DMS 273 treated with DMSO at 0.1 percent for 48 hours (cell line): ENCODE measurements at places on chromosomes 13 and 19.

GRCh38 chr13:107348925-107349324 lies 781.0 kb upstream of the ARGLU1 start:
- DNase-seq, result no peak

GRCh38 chr13:69597088-69597487 lies 510.5 kb upstream of the ATXN8OS start:
- DNase-seq, result no peak

- no peak for DNase-seq
Observed at GRCh38 chr13:44093607-44094564, 214.2 kb downstream of the LACC1 start.

GRCh38 chr13:109163037-109163379 lies 533.6 kb downstream of the MYO16 start:
- no peak for DNase-seq

- no peak for DNase-seq
Observed at GRCh38 chr19:44596428-44597130, 16.8 kb upstream of the IGSF23 start.

GRCh38 chr19:53328967-53329366 lies 4.6 kb upstream of the ZNF845 start:
- DNase-seq, result no peak

- no peak for DNase-seq
Observed at GRCh38 chr13:103515410-103515809, 449.2 kb upstream of the SLC10A2 start.

GRCh38 chr13:33544308-33544707 lies 258.8 kb upstream of the STARD13 start:
- no peak for DNase-seq

DNA sequence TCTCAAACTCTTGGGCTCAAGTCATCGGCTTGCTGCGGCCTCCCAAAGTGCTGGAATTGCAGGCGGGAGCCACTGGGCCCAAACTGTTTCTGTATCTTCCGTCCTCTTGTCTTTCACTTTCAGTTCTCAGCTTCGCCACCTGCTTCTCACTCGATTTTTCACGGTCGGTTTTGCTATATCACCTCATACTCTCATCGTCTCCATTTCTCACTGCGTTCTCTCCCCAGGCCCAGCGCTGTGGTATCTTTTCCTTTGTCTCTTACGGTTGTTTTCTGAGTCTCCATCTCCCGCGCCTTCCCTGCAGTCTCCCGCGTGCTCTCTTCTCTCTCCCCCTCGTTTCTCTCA lies 14.9 kb downstream of the SSC5D start:
- no peak for DNase-seq

DNA sequence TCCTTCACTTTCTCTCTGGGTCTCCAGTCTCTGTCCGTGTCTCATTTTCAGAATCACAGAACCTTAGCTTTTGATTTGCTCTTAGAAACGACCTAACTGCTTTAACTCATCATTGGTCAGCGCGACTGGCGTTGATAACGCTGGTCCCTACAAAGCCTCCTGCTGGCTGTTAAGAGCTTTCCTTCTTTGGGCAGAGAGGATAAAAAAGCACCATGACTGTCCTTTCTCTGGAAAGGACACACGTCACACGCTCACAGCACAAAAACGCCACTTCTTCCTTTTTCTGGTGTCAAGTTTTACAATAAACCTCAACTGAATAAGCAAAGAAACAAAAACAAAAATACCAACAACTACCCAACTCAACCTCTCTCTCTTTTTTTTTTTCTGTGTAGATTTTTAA lies 1.7 kb upstream of the KLK12 start:
- DNase-seq, result no peak

DNA sequence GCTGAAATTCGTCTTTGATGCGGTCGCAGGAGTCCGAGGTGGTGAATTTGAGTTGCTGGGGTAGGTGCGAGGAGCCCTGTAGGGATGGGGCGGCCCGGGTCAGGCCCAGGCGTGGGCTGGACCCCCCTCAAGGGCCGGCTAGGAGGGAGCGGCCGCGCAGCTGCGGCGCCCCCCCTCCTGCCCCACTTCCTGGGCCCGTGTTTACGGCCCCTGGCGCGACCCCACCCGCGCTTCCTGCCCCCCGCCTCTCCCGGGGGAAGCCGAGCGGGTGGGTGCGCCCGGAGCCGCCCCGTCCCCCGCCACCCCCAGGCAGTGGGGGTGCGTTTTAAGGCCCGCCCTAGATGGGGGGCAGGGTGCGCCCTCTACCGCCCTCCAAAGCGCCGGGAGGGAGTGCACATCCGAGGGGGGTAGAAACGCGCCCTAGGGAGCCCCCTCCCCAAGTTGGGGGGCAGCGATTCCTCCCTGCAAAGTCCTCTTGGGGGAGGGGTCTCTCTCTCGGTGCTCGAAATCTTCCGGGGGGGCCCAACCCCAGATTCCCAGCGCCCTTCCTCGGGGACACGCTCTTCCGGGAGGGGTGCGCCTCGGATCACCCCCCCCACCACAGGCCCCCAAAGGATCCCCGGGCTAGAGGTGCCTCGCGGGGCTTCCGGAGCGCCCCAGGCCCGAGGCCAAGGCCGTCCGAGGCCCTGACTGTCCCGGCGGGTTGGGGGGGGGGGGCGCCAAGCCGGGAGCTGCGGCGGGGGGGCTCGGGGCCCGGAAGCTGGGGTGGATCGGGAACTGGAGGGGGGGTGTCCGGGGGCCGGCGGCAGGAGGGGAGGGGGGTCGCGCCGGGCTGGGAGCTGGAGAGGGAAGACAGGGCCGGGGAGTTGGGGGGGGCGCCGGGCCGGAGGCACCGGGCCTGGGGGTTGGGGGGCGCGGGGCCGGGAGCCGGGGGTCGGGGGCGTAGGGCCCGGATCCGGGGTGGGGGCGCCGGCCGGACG lies 823 bp downstream of the TLE5 start:
- DNase-seq, result no peak

DNA sequence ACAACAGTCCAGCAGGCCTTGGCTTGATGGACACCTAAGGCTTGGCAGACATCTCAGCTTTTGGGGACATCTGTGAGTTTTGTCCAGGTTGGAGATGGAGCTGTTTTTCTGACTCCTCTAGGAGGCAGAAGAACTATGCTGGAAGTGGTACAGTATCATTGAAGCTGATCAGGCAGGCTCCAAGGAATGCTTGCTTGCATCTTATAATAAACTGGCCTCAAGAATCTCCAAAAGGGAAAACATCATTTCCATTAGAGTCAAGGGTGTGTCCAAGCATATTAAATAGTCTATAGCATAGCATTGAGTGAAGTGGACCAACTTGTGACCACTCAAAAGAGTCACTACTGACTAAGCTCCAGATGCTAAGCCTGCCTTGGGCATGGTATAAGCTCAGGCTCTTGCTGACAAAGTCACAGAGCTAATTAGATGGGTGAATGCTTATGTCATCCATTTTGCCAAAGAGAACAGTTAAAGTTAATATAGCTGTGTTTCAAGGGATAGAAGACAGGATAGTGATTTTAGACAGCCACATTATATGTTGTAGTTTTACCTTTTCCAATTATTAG lies 216.0 kb downstream of the DNAJC15 start:
- DNase-seq, result no peak

DNA sequence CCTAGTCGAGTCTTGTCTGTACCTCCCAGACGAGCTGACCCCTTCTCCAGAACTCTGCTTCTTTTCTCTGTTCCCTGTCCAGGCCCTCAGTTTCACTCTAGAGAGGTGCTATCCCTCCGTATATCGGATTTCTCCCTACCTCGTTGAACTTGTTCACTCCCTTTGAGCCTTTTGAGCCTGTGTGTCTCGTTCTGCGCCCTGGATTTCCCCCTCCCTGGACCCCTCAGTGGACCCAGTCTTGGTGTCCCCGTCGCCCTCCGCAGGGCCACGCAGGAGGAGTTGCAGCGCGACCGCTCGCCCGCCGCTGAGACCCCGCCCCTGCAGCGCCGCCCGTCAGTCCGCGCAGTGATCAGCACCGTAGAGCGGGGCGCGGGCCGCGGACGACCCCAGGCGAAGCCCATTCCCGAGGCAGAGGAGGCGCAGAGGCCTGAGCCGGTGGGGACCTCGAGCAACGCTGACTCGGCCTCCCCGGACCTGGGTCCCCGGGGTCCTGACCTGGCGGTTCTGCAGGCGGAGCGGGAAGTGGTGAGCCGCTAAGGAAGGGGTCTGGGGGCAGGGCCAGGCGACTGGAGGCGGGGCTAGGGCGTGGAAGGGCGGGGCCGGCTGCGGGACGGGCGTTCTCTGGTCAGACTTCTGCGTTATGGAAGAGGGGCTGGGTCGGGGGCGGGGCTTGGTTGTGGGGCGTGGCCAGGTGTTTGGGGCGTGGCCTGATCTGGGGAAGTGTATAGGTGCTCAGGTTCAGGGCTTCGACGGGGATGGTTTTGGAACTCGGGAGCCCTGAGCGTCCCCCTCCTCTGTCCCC lies 5.5 kb downstream of the EPS8L1 start:
- DNase-seq, result no peak

DNA sequence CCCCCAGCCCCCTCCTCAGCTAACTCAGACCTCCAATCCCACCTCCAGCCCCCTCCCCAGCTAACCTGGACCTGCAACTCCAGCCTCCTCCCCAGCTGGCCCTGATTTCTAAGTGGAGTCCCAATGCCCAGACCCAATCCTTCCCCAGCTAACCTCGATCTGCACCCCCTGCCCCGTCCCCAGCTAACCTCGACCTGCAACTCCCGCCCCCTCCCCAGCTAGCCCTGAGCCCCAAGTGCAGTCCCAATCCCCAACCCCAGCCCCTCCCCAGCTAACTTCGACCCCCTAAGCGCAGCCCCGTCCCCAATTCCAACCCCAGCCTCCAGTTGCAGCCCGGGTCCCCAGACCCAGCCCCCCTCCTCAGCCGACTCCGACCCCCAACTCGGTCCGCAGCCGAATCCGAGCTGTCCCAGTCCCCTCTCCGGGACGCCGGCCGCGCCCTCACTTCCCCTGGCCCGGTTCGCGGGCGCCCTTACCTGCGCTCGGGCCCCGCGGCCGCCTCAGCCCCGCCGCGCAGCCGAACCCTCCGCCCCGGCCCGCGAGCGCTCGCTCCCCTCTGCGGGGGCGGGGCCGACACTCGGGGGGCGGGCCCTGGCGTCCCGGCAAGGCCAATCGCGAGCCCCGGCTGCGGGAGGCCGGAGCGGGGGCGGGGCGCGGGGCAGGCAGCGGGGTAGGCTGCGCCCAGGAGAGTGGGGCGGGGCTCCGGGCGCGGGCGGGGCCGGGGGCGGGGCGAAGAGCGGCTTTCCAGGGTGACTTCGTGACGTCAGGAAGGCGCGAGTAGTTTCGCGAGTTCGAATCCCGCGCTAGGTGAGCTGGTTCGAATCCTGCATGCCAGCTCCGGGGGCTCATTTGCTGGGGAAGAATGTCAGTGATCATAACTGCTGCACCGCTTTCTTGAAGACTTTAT lies at the start of gene GNG7:
Gene GNG7 (minus strand): TSS at position 525 of the 907 bp plus-strand sequence. CDS start 182,006 bp downstream, outside the sequence.
- peak; percentile 32 for DNase-seq

DNA sequence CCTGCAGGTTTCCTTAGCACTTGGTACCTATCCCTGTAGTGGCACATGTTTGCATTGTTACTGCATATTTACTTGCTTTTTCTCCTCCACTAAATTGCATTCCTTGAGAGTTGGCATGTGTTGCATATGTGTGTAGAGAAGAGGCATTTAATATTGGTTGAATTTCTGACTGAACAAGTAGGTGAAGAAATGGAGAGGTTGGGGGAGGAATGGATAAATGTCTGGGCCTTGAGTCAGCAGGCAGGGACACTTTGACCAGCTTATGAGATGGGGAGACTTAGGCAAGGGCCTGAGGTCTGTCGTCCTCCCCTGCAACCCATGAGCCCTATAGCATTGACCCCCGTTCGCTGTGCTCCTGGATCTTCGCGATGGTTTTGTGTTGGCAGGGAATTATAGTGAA lies 2.0 kb upstream of the GPR18 start:
- DNase-seq, result no peak

DNA sequence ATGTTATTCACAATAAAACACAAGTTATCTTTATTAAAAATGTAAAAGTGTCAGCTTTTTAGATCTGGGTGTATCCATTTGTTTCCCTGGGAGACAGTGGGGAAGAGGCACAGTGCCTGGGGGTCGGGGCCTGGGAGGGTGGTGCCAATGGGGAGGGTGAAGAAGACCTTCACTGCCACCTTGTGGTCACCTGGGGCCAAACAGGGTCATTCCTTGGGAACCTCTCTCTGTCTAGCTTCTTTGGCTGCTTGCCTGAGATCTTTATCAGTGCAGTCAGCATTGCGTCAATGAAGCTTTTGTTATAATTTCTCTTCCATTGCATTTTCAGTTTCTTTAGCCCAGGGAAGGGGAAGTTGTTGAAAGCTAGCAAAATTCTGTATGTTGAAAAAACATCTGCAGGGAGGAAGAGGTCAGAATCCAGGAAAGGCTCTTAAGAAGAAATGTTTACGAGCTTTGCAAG lies 39.1 kb downstream of the PCDH8 start:
- DNase-seq, result peak; percentile 46
